Bronchial epithelial cell (primary cell): ENCODE measurements at places on chromosomes 7 and 10. TPM values are rescaled to one million over a fixed set of nuclear protein-coding genes. Genes with fewer than 3 reads are reported as not detected.
A peak's percentile ranks its signal among the peaks of the same experiment; 100 is the strongest.

Gene GPR158
- total RNA-seq = under 0.01 TPM in 1 of 2 replicates, not detected in the other

DNA sequence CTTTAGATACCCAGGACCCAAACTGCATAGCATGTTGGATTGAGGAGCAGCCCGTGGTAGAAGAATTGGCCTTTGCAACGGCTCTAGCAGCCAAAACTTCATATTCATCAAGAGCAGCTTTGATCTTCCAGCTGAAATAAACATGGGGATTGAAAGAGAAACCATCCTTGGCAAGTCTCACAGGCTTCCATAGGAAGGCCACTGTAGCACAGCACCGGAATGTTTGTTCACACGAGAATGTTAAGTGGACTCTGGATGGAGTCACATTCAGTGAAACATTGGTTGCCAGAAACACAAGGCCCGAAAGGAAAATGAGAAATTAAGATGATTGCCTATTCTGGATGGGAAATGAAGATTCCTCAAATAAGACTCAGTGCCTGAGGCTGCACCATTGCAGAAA, 97.4 kb downstream of the RAB18 start:
- no peak for DNase-seq

Gene TRA2A
- 21.3 and 28.4 TPM in 2 replicates for total RNA-seq

Gene SH2D4B
- under 0.01 TPM in 2 replicates for total RNA-seq

DNA sequence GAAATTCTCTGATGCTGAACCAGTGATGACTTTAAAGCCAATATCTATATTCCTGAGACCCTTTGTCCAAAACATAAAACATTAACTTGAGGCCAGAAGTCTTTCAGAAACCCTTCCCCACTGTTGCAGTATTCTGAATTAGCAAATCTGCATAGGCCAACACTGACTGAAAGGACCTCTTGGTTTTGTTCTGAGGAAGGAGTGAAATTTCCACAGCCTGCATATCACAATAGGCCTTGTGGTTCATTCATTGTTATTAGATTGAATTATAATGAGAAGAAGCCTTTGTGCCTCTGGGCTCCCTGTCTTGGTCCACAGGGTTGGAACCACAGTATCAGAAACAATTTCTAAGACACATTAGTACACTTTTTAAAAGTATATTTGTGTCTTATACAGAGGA, 90.3 kb downstream of the CCNY start:
- DNase-seq = no peak

DNA sequence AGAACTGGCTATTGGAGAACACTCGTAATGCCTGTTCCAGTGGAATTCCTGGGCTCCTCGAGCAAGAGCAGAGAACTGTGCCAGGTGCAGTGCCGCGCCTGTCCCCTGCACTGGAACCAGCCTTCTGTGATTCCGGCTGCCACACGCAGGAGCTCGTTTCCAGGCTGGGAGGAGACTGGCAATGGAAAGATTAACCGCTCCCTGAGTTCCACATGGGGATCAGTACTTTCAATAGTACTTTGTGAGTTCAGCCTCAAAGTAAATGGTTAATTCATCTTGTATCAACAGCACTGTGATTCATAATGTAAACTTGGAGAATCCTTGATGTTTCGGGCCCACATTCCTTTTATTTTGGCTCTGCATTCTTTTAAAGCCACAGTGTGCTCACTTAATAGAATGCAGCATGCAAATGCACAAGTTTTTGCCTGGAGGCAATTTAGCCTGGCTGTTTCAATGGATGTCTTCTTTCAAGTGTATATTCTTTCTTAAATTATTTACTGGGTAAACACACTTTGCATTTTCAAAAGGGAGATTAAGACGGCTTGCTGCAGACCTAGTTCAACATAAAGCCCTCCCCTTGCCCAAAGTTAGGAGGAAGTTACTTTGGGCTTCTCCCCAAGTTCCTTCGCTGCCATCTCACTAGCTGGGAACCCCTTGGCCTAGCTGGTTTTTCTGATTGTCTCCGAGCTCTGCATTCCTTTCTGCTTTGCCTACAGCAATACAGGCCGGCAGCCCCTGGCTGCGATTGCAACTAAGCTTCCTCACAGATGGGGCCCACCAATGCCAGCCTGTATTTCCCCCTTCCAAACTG, 138.1 kb upstream of the TCF7L2 start:
- peak; percentile 95 for DNase-seq

DNA sequence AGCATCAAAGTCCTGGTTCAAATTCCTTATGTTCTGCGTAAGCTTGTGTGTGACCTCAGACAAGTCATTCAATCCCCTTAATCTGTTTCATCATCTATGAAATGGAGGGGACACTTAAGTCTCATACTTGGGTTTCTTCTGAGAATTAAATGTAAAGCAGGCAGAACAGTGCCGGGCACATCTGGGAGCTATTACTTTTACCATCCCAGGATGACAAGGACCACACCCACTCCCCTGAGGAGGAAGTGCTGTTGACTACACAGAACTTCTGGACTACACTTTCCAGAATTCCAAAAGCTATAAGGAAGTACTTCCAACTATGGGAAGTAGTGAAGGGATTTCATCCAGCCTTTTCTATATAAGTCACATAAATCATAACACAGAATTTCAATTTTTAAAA, 294.9 kb downstream of the IPMK start:
- DNase-seq = no peak

Gene EBF3
- total RNA-seq = 0.26 TPM in 1 of 2 replicates, not detected in the other

Gene CALN1
- total RNA-seq = not detected in 2 replicates

DNA sequence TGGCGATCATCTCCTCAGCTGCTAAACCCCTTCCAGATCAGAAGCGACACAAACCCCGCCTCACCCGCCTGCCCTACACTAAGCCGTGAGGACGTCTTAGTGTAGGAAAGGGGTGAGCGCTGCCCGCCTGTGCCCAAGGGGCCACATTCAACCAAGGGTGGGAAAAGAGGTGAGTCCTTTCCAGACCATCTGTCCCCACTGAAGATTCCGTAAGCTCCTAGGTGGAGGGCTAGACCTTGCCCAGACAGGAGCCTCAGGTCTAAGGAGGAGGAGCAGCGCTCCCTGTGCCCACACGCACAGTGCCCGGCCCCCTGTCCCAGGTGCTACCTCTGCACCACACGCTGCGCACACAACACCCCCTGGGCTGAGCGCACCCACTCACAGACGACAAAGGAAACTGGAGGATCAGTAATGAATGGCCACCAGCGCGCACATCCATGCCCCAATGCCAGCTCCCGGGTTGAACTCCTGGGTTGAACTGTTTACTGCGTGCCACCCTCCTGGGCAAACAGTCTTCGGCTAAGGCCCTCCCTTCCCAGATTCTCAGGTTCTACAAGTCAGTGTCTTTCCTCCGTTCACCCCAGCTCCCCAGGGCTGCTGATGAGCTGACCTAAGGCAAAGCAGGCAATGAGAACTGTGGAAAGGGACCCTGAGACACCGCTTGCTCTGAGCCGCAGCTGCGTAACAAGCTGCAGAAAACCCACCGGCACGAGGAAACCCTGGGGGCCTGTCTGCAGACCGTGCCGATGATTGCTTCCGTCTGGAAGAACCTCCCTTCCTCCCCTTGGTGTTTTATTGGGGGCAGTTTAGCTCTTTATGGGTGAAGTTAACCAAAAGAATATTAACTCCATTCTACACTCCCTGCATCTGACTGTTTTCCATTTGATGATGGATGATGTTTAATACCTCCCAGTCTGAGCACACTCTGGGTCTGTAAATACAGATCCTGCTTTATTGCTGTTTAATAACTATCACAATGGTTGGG, 185.9 kb downstream of the MAD1L1 start:
- DNase-seq = no peak

- DNase-seq = no peak
Measured at GRCh38 chr7:116236020-116236630, 25.8 kb downstream of the TES start.

DNA sequence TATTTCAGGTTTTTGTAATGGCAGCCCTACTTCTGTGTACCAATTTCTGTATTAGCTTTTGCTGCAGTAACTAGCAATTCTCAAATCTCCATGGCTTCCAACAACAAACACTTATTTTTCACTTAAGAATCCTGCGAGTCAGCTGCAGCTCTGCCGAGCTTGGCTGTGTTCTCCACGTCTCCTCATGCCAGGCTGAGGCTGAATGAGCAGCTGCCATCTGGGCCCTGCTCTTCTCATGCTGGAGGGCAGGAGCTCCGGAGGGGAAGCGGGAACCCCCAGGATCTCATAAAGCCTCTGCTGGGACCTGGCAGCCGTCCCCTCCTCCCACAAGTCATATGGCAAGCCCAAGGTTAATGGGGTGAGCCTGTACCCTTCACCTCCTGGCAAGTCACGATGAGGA, 591.1 kb downstream of the SDK1 start:
- DNase-seq = no peak

- no peak for DNase-seq
Measured at GRCh38 chr10:115831016-115831415, 442.0 kb downstream of the GFRA1 start.

GRCh38 chr7:123797673-123798531, 47.1 kb upstream of the HYAL4 start:
- peak; percentile 99 for DNase-seq

GRCh38 chr10:95508730-95509129, 52.4 kb downstream of the SORBS1 start:
- DNase-seq = no peak

DNA sequence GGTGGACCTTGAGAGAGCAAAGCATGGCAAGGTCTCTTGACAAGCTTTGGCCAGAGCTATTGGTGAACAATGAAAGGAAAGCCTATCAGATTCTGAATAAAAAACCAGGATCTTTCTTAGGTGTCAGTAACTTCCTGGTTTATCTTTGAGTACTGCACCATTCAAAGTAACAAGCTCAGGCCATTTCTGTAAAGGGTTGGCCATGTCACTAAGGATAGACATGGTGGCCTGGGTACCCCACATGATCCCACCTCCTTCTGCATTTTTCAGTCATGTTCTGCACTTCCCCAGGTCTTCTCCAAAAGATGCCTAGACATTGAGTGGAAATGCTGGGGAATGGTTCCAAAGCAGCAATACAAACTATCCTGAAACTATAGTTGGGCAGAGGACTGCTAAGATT, 242.0 kb downstream of the ARHGAP12 start:
- no peak for DNase-seq

- DNase-seq = no peak
Measured at GRCh38 chr10:790821-791551, 101.5 kb upstream of the DIP2C start.

DNA sequence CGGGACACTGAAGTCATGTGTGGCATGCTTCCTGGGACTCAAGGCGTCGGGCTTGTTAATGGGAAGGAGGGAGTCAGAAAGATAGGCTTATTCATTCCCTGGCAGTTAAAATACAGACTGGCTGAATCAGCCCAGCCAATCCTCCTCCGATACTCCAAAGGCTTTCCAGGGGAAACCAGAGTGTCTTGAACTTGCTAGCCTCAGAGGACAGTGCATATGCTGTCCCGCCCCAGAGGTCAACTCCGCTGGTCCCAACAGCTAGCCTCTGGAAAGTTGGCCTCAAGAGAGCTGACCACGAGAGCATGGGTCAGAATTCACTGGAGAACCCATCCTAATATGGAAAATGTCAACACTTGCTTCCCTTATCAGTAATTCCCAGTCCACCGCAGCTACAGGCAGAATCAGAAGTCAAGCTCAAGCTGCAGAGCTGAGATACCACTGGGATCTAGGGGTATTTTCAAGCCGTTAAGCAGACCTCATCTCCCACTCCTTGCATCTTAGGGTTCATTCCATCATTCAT, 43.0 kb downstream of the ELMO1 start:
- no peak for DNase-seq

Gene MRPL32
- total RNA-seq = 62.6 and 63.2 TPM in 2 replicates

Gene TYW1B
- 2.6 and 3.2 TPM in 2 replicates for total RNA-seq

DNA sequence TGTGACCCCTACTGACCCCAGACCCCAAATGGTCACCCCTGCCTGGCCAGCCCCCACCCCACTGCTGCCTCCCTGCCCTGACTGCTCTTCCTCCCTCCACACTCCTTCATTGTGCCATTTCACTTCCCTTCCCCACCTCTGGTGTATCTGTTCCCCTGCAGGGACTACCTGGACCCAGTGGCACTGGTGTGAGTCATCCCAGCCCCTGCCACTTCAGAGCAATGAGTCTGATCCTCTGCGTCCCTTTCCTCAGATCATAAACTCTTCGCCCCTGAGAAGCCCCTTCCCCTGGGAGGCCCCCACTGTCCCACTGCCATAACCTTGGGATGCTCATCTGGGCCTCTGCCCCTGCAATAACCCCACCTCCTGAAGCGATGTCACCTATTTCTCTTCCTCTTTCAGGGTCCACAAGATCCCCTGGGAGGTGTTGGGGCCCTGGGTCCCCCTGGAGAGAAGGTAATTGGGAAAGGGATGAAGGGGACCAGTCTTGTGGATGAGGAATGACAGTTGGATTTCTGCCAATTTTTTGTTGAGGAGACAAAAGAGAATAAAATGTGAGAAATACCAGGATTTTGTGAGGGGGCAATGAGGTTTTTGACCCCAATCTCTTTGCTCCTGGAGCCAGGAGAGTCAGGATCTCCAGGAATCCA, 19.1 kb upstream of the VOPP1 start:
- no peak for DNase-seq

DNA sequence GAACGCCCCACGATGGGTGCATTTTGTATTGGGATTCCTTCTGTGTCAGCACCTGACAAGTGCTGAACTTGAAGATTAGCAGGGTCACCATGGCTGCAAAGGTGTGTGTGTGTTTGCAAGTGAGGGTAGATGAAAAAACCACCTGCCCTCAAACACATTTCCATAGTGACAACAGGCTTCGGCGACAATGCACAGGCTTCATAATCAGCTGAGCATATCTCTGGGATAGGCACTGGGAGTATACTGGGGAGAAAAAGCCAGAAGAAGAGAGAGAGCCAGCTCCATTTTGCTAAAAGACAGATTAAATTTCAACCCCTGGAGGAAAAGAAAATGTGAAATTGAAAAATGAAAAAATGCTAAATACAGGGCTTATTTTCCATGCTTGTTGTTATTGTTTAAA, 656.1 kb downstream of the INHBA start:
- DNase-seq = no peak

DNA sequence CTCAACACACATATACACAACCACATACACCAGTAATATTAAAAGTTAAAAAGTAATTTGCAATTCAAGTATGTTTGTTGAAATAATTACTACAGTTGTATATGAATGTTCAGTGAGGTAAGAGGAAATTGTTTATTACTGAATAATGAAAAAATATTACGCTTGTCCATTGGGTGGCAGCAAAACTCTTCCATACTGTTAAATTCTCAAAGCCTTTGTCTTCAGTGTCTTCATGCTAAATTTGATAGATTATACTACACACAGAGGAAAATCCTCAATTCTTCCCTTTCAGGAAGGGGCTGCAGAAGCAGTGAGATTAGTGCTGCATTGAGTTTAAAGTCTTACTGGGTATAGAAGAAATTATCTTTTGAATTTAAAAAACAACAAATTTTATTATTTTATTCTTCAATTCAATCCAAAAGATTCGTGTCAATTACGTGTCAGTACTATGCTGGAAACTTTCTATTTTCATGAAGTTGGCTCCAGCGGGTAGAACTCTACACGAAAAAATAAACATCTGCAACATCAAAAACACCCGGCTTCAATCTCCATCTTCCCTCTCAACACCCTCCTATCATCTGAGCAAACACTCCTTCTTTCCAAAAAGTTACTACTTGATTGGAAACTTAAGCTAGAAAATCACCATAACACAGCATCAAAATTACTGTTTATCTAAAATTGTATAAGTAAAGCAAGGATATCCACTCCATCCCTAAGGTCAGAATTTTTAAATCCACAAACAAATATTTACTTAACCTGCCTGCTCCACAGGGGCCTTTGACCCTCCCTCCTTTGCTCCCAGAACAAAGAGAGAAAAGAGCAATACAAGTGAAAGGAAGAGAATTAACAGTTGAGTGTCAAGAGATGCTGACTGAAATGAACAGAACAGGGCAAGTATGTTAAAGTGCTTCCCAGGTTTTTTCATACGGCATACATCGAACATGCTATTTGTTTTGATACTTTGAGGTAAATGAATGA, 37.0 kb upstream of the TES start:
- DNase-seq = peak; percentile 72

Gene ORAI2
- total RNA-seq = 4.7 and 6.9 TPM in 2 replicates

Gene PUS7
- 18.2 and 29.5 TPM in 2 replicates for total RNA-seq

- DNase-seq = no peak
Measured at GRCh38 chr7:5231811-5232484, 41.9 kb downstream of the WIPI2 start.
